HT-29 (cell line): ENCODE measurements at places on chromosomes 4 and X.

GRCh38 chr4:87566276-87566675 is 37.1 kb upstream of the SPARCL1 start:
- peak; percentile 23 for DNase-seq

GRCh38 chrX:38856670-38857265 is 55.5 kb downstream of the MID1IP1 start:
- no peak for DNase-seq

DNA sequence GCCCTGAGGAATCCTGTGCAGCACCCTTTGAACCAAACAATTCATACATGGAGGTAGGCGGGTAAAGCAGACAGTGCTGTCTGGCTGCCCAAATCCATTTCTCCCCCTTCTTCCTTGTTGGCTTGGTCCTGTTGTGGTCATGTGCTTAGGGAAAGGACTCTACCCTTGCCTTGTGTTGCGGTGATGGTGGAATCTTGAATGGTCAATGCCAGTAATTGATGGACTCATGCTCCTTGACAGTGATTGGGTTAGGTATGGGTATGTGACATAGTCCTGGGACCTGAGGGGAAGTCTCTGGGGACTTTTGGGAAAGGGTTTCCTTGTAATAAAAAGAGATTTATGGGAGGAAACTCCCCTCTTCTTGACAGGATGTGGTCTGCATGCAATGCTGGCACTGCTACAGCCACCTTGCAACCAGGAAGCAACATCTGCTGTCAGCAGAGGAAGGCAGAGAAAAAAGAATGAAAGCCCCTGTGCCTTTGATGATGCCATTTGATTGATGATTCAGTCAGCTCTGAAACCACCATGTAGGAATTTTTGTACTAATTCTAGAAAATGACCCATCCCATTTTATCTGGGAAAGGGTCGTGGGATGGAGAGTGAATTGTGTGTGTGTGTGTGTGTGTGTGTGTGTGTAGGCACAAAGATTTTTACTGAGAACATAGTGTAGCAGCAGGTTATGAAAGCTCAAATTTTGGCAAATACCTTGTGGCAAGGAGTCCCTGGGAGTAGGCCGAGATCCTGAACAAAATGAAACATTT is 30.0 kb upstream of the HUWE1 start:
- no peak for DNase-seq

- no peak for DNase-seq
Measured at GRCh38 chr4:122636697-122637096, 15.8 kb upstream of the IL21 start.

DNA sequence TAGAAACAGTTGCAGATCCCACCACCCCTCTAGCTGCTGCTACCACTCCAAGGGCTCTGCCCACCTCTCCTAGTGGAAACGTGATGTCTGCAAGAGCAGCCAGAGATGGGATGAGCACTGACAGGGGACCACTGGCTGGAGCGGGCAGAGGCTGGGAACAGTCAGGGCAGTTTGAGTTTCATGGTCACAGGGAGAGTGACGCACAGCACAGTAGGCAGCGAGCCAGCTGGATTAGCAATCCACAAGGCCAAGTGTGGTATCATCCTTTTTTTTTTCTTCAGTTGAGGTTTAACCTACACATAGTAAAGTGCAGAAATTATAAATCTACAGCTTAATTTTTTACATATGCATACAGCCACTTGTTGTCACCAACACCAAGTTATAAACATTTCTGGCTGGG is 6.4 kb upstream of the SCML2 start:
- no peak for DNase-seq

DNA sequence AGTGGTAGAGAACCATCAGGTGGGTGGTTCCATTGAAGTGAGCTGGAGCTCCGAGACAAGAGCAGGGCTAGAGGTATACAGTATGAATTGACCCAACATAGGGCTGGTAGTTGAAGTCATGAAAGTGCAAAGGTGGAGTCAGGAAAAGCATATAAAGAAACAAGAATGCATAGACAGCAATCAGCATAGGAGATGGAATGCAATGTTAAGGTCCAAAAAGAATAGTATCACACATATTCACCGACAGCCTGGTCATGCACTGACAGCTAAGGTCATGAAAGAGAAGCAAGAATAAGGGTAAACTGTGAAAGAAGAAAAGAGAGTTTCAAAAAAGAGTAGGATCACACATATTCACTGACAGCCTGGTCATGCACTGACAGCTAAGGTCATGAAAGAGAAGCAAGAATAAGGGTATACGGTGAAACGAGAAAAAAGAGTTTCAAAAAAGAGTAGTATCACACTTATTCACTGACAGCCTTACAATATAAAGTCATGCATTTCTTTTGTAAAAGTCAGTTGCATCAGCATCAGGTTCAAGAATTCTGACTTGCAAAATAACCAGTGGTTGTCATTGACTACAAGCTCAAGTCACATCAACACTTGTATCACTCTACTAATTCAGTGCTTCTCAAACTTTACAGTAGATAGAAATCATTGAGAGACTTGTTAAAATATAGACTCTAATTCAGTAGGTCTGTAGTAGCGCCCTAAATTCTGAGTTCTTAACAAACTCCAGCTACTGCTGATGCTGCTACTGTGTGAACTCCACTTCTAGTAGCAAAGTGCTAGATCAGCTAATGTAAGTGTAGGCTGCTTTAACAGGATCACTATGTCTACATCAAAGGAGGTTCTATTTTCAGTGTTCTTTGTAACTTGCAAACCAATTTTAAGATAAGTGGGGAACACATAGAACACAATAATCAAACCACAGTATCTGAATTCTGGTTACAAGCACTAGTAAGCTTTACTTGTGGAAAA is 221.9 kb downstream of the PDGFC start:
- no peak for DNase-seq

DNA sequence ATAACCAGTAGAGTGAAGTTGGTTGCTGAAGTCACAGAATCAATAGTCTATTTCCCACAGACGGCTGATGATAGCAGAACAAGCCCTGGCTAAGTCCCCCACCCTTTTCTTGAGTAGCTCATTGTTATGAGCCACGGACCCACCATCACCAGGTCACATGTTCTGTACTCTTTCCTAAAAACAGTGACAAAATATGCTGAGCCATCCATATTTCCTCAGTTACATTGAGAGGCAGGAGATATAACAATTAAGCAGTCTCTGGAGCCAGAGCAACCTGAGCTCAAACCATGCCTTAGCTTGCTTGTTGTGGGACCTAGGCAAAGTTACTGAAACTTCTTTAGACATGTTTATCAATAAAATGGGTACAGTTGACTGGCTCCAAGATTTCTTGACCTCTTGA is 2.9 kb upstream of the CSTF2 start:
- DNase-seq = no peak

- no peak for DNase-seq
Measured at GRCh38 chr4:93780080-93780479, 48.5 kb upstream of the ATOH1 start.

DNA sequence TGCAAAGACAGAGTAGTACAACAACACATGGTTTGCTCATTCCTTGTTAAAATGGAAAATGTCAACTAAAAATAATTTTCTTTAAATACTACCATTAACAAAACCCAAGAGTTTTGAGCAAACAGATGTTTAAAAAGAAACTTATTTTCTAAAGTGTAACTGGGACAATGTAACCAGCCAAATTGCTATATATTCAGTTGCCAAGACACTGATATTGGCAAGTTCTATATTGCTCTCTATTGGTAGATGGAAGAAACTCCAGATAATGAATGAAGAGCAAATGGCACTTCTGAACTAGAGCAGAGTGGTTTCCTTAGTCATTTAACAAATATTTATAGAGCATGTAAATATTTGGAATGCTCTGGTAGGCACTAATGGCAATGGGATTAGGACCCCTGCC is 966.2 kb downstream of the RPA4 start:
- no peak for DNase-seq

GRCh38 chrX:69107231-69107739 is 58.0 kb downstream of the PJA1 start:
- peak; percentile 38 for DNase-seq

- no peak for DNase-seq
Measured at GRCh38 chrX:13033193-13033592, 11.2 kb downstream of the FAM9C start.

DNA sequence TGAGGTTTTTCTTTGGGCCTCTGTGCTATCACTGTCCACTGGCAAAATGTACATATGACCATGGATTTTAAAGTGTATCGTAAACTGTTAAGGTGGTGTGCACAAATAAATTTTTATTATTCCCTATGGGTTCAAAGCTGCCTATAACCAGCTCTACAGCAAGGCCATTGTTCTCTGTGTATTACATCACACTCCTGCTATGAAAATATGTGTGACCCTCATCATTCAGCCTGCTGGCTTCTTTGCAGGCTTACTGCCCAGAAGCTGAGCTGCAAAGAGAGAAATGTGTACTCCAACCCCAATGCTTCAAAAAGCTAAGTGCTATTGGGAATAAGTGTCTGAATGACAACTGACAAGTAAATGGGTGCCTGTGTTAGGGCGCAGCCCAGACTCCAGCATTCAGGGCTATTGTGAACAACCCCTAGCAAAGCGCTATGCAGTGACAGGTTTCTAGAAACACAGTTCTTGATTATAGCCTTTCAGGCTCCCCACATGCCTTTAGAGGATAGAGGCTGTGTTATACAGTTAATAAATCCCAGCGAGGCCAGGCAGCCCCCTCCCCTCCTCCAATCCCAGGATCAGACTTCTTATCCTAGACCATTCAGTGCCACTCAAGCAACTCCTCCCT is 220.4 kb upstream of the RADX start:
- no peak for DNase-seq

GRCh38 chrX:20265221-20265725 is 1.4 kb downstream of the RPS6KA3 start:
- peak; percentile 52 for DNase-seq

- no peak for DNase-seq
Measured at GRCh38 chr4:27429364-27429871, 568.8 kb downstream of the STIM2 start.

- DNase-seq = no peak
Measured at GRCh38 chr4:124566030-124566429, 146.5 kb downstream of the ANKRD50 start.

- no peak for DNase-seq
Measured at GRCh38 chrX:151711154-151711553, 4.7 kb upstream of the FATE1 start.

GRCh38 chr4:1414831-1415680 is 8.8 kb upstream of the NKX1-1 start:
- DNase-seq = no peak

DNA sequence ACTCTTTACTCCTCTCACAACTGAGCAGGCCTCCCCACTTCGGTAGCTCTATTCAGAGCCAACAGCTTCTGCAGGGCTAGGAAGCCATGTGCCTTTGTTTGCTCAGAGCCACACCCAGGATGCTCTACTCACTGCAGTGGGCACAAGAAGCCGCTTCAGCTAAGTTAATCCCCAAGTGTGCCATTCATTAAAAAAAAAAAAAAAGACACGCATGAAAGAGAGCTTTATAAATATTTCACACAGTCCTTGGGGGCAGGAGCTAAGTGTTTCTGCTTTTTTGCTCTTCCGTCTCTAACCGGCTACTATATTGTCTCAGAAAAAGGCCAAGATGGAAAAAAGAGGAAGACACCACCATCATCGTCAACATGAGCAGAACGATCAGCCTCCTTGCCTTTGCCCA is 8.1 kb downstream of the CRMP1 start:
- DNase-seq = no peak

GRCh38 chr4:87916626-87917025 is 58.9 kb upstream of the SPP1 start:
- DNase-seq = no peak

- no peak for DNase-seq
Measured at GRCh38 chrX:54029529-54030143, 14.6 kb downstream of the PHF8 start.

DNA sequence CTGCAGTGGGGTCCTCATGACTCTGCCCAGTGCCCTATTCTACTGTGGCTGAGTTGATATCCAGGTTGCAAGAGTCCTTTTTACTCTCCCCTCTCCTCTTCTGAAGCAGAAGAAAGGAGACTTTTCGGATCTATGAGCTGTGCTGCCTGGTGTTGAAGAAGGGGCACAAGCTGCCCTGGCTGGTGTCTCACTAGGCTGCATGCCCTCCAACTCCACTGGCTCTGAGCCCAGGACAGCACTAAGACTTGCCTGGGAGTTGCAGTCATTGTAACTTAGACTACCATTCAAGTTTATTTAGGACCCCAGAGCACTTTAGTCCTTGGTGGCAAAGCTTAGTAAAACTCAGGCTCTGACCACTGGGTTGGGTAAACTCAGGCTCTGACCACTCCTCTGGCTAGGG is 89.4 kb downstream of the GABRB1 start:
- no peak for DNase-seq

DNA sequence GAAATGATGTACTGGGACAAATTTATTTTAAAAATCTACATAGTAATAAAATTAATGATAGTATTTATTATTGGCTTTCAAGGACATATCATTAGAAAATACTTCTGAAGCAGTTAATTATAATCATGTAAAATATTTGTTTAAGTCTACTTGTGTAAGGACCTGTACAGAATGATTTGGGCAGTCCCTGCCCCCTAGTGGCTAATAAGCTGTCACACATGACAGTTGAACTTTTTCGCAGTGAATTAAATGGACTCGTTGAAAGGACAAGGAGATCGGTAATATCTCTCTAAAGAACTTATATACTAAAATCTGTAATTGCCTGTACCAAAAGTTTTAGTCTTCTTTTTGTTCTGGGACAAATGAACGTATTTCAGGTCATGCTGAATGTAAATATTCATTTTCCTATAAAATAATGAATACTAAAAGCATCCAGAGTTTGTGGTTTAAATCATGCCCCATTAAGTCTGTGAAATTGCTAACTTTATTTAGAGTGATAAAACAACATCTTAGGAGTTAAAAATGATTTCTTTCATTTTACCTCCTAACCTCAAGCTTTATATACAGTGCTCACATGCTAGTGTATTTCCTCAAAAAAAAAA is 13.6 kb downstream of the EXOC1 start:
- DNase-seq = peak; percentile 70

DNA sequence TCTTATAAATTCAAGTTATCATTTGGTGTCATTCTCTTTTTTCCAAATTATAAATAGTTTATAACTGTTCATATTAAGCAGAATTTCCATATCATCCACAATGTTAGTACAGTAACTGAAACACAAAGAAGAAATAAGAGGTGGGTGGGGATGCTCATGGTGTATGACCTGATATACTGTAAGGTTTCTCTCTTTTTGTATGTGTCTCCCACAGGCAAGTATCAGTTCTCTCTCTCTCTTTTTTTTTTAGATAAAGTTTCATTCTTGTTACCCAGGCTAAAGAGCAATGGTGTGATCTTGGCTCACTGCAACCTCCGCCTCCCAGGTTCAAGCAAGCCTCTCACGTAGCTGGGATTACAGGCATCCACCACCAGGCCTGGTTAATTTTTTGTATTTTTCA is 43.7 kb upstream of the UGT2A3 start:
- DNase-seq = no peak

- no peak for DNase-seq
Measured at GRCh38 chr4:73730292-73730691, 10.1 kb upstream of the CXCL8 start.

DNA sequence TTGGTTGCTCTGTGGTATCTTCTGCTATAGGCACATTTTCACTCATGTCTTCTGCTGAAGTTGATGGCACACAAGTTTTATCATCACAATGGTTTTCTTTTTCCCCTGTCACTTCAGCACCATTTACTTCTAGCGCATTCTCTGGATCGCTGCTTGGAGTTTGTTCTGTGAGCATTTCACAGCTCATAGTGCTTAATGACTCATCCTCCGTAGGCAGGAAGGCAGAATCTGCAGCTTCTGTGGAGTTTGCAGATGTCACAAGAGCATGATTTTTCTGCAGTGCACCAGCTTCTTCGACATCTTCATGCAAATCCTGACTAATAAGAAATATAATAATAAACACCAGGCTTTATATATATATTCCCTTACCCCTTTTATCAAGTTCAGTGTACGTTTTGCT is 83.6 kb downstream of the CHM start:
- DNase-seq = no peak

- no peak for DNase-seq
Measured at GRCh38 chr4:119537586-119537985, 91.0 kb downstream of the PDE5A start.
